ENCODE measurements at places on chromosomes 5 and 9.

GRCh38 chr9:134162926-134163370, 1.4 kb downstream of the RNU6ATAC start:
- no peak for DNase-seq

GRCh38 chr5:91033370-91033769, 349.7 kb downstream of the ARRDC3 start:
- no peak for DNase-seq

DNA sequence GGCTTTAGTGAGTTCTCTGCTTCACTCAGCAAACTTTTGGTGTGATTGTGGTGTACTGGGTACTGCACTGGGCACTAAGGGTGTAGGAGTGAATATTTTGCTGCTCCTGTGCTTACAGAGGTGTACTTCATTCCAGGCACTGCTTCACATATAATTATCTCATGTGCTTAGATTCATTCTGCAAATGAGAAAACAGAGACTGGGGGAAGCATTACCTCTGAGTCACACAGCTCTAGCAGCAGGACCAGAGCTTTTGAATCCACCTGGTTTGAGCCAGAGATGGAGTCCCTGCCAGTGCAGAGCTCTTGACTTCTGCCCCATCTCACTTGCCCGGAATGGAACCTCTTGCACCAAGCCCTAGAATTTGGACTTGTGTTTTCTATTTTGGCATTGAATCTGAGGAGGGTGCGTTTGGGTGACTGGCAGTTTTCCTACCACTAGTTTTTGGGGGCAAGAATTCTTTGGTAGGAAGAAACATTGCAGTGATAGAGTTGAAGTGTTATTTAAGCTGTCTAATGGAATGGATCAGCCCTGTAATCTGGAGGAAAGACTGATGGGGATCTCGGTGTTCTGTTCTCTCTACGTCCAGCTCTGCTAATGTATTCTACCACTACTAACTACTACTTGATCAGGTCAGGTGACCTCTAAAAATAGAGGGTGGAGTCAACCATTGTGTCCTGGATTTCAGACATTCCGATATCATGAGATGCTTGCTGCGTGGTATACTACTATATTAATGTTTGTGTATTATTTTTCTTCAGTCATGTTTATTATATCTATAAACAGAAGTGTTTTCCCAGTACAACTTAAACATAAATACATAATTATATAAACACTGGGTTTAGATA, 2.5 kb downstream of the ARHGAP26 start:
- peak; percentile 2 for DNase-seq

- DNase-seq, result peak; percentile 75
Observed at GRCh38 chr9:116100711-116101121, 52.9 kb upstream of the PAPPA start.

- DNase-seq, result no peak
Observed at GRCh38 chr5:103211576-103212561, 46.7 kb upstream of the MACIR start.

- DNase-seq, result no peak
Observed at GRCh38 chr5:140785905-140786686, at the start of gene PCDHA1. PCDHA1 (plus strand) TSS chr5:140786140.

DNA sequence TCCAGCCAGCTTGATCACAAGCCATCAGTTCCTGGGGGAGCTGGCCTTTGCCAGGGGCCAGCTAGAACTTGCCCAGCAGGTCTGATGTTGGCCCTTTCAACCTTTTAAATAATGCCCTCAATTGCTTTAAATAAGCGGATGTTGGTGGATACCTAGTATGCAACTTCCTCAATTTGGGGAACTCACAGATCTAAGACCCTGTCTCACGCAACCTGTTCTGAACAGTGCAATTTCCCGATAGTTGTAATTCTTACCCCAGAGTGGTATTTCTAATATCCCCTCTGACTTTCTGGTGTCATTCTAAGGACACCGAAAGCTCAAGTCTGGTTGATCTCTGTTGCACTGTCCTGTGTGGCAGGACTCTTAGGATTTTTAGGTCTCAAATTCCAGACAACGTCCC, 23.1 kb downstream of the GALNT12 start:
- DNase-seq, result no peak

DNA sequence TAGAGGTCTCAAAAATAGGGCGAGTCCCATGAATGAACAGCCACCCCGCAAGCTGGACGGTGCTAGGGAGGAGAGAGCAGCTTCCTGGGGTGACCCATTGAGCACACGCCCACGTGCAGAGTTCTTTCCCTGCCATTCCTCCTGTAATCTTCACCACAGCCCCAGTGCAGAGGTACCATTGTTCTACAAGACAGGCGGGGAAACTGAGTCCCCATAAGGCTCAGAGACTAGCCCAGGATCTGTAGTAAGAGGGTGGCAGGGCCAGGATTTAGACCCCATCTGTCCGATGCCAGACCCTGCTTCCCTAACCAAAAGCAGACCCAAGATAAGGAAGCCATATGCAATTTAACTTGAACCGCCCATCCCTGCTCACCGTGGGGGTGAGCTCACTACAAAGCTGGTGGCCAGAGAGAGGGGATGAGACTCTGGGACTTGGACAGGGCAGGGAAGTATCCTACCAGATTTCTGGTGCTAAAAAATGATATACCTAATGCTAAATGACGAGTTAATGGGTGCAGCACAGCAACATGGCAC, 36.7 kb upstream of the ORM1 start:
- DNase-seq, result no peak

DNA sequence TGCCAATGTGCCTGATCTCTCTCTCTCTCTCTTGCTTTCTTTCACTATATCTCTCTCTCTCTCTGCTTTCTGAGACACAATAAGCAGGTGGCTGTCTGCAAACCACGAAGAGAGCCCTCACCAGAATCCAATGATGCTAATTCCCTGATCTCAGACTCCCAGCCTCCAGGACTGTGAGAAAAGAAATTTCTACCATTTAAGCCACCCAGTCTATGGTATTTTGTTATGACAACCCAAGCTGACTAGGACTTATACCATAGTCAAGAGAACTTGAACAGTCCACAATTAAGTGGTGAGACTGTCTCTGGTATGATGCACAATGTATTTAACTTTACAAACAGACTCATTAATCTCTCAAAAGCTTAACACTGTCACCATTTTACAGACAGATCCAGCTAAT, 67.0 kb downstream of the NFIB start:
- no peak for DNase-seq

- DNase-seq, result no peak
Observed at GRCh38 chr5:68000805-68001204, 214.8 kb upstream of the PIK3R1 start.

DNA sequence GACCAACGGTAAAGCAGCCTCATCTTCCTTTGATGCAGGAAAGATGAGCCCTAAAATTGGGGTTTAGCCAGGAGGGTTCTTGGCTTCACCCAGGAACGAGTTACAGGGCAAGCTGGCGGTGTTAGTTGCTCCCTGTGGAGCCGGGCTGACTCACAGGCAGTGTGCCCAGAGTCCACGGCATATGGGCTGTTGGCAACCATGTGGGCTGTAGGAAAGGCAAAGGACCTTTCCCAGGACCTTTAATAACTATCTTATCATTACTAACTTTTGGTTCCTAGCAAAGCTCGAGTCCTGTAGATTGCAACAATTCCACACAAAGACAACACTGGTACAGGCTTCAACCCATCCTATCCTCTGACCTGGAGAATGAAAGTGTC, 29.8 kb upstream of the CLPTM1L start:
- DNase-seq, result peak; percentile 82

- DNase-seq, result peak; percentile 96
Observed at GRCh38 chr5:169161022-169161680, 139.8 kb downstream of the SLIT3 start.

GRCh38 chr5:71872311-71872864, 153.3 kb downstream of the CARTPT start:
- no peak for DNase-seq
